ENCODE measurements at places on chromosomes 7 and 10. TPM values are rescaled to one million over a fixed set of nuclear protein-coding genes. Genes with fewer than 3 reads are reported as not detected.

Gene CYP26C1
- not detected for total RNA-seq

- no peaks in the 10 kb centered on the region for H3K36me3 ChIP-seq
- no peak for DNase-seq
- H3K4me1 ChIP-seq: no peaks in the 10 kb centered on the region
- H3K27me3 ChIP-seq: peaks cover 9% of the 10 kb centered on the region
- H3K4me3 ChIP-seq: no peak overlapping the region
Measured at GRCh38 chr10:78658645-78659597, 409.8 kb upstream of the ZMIZ1 start.

Gene C7orf33
- not detected for total RNA-seq

DNA sequence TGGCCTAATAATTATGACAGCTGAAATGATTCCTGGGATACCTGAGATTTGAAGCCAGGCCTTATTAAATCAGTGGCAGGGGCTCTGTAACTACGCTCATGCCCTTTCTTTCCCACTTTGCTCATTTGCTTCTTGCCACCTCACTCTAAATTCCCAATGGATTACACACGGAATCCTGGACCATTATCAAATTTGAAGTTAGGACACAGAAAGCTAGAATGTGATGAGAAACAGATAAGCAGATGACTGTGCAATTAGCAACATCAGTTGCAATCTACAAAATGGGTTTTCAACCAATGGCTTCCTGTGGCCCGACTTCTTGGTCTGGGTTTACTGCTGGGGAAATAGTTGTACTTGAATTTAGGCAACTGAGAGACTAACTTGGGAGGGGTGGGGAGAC, 374.3 kb downstream of the INHBA start:
- no peak for DNase-seq
- no peaks in the 10 kb centered on the region for H3K27me3 ChIP-seq
- H3K36me3 ChIP-seq: no peaks in the 10 kb centered on the region

DNA sequence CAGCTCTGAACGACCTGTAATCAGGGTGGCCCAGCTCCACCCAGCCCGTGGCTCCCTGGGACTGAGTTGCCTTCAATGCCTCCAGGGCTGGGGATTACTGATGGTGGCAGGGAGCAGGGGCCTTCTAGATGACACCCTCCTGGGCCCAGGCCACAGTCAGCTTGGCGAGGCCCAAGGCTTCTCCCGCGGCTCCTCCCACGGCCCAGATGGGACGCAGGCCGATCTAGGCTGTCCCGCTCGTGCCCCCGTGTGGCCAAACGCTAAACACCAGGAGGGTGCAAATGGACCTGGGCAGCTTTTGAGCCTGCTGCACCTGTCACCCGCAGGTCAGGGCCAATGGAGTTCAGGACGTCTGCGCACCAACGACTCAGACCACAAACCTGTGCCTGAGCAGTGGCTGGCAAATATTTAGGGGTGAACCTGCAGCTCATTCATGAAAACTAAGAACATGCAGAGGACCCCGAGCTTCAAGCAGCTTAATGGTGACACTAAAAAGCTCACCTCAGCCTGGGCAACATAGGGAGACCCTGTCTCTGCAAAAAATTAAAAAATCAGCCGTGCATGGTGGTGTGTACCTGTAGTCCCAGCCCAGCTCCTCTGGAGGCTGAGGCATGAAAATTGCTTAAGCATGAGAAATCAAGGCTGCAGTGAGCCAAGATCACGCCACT, 43.2 kb downstream of the ASB13 start:
- no peaks in the 10 kb centered on the region for H3K36me3 ChIP-seq
- H3K27ac ChIP-seq: no peak overlapping the region
- H3K27me3 ChIP-seq: no peaks in the 10 kb centered on the region
- DNase-seq: peak; percentile 86
- H3K4me1 ChIP-seq: peaks cover 6% of the 10 kb centered on the region

Measured in CD4-positive, alpha-beta T cell (primary cell).